ENCODE measurements at places on chromosomes 6 and 20.

DNA sequence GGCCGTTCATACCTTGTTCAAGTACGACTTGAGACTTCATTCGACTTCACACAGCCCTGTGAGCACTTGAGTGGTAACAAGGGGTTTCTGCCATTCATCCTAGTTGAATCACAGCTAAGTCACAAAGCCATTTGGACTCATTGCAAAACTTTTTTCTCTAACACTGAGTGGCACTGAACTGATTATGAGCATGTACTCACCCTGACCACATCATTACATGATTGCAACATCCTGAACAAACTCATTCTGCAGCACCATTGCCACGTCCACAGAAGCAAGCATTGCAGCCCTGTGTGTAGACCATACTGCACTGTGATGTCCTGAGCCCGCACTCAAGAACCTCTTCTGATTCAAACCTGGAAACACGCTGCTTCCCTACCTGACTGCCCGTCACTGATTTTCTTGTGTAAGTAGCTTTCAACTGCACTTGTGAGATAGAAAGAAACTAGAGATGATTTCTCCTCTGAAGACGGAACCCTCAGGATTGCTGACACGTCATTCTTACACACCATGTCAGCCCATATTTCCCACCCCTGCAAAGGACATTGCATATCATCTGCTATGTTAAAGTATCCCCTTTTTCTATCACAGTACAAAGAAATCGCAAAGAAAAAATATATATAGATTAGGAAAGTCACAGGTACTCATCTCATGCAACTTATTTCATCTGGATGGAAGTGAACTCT, 81.6 kb downstream of the C6orf118 start:
- DNase-seq = peak; percentile 50

DNA sequence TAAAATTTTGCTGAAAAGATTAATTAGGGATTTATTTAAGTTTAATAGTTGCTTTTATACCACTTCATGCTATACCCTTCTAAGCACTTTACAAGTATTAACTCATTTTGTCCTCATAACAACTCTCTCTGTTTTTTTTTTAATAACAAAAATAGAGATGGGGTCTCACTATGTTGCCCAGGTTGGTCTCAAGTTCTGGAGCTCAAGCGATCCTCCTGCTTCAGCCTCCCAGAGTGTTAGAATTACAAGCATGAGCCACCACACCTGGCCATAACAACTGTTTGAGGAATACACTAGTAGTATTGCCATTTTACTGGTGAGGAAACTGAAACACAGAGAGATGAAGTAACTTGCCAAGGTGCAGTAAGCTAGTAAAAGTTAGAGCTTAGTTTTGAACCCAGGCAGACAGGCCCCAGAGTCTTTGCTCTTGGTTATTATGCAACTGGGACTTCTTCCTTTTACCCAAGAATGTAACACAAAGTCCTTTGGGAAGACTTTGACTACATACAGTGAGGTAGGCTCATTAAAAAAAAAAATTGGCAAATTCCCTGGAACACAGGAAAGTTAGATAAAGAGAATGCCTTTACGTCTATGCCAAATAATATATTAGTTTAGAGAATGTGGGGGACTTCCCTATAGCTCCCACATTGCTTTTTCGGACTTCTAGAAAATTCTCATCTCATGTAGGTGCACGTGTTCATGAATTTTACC, 11.4 kb downstream of the ANKS1A start:
- DNase-seq = no peak

- DNase-seq = no peak
Observed at GRCh38 chr6:90497411-90497810, 89.5 kb downstream of the MAP3K7 start.

GRCh38 chr20:9261781-9262180, 192.9 kb downstream of the PLCB4 start:
- no peak for DNase-seq

- no peak for DNase-seq
Observed at GRCh38 chr6:132742495-132742894, 15.2 kb downstream of the VNN2 start.

DNA sequence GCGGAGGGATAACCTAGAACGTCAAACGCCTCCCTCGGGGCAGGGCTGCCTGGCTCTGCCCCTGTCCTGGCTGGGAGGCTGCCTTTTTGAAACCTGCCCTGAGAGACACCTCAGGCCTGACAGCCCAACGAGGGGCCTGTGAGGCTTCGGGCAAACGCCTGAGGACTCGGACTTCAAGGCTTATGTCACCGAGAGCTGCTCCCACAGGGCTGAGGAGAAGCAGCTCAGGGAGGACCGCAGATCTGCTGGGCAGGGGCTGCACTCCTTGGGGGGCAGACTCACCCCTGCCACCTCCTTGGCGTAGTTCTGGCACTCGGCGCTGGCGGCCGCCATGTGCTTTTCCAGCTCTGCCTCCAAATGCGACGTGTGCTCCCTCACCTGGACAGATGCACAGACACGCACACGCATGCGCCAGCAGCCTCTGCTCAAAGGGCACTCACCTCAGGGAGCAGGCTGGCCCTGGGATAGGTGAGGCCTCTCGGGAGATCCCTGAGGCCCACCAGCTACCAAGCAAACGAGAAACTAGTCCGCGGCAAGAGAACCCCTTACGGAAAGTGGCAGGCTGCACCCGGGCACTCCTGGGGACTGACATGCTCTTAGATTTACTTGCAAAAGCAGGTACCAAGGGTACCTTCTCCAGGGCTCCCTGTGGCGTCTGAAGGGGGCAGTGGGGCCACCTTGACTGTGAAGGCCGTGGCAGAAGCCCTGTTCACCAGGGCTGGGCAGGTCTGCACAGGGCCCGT, 49.6 kb downstream of the DSTN start:
- DNase-seq = no peak

GRCh38 chr6:23320471-23321015, 751.2 kb downstream of the HDGFL1 start:
- no peak for DNase-seq

- DNase-seq = no peak
Observed at GRCh38 chr6:74654296-74654695, 551.6 kb downstream of the COL12A1 start.

DNA sequence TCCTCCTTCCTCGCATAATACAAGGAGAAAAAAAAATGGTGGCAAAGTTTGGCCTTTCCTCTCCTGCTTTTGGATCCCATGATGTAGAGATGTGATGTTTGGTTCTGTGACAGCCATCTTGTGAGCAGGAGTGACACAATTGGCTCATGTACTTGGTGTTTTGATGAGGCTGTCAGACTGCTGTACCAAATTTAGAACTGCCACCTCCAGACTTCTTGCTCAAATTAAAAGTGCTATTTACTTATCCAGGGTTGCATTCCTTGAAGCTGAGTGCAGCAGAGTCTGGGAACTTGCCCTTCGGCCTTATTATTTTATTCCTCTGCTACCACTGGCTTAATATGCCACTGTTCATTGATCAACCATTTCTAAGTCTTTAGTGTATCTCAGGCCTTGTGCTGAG, 21.9 kb downstream of the BCAS1 start:
- DNase-seq = peak; percentile 15

DNA sequence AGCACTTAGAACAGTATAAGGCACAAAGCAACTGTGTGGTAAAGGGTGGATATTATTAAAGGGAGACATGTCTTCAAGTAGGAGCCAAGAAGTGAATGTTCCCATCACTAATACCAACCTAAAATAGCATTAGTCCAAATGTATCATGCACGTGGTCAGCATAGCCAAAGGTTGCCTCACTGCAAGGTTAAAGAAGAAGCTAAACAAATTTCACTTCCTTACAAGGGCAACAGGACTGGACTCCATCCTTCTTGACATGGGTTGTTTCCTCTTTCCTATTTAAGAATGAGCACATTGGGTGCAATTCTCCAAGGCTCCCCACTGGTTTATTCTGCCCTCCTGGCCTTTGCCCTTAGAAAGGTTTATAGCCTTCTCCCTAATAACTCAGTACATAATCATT, 186.7 kb downstream of the PHACTR1 start:
- DNase-seq = no peak

Measured in astrocyte of the hippocampus (primary cell).